H54 (cell line): ENCODE measurements at places on chromosomes 16 and 17.

DNA sequence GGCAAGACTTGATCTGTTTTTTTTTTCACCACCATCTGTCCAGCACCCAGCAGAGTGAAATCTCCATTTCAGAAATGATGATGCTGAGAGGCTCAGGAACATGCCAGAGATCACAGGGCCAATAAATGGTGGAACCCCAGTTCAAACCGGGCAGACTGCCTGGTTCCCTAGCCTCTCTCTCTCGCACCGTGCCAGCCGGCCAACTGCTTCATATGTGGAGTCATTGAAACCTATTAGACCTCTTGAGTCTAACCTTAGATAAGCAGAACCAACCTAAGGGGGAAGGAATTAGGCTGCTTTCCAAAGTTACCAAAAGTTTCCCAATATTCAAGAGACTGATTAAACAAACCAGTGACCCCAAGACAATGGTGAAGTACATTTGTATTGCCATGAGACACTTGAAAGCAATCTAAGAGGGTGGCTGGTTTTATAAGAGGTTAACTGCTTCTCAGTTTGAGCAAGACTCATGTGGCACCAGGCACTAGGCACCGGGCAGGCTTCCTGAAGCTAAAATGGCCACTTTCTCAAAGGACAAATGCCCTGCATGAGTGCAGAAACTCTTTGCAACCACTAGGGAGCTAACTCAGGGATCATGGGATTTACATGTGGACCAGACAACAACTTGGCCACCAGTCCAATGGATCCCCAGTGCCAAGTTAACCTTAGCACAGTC, 18.4 kb downstream of the TOX3 start:
- no peak for DNase-seq

- DNase-seq, result no peak
These were observed 971 bp downstream of the MINK1 start for GRCh38 chr17:4833941-4834680.

DNA sequence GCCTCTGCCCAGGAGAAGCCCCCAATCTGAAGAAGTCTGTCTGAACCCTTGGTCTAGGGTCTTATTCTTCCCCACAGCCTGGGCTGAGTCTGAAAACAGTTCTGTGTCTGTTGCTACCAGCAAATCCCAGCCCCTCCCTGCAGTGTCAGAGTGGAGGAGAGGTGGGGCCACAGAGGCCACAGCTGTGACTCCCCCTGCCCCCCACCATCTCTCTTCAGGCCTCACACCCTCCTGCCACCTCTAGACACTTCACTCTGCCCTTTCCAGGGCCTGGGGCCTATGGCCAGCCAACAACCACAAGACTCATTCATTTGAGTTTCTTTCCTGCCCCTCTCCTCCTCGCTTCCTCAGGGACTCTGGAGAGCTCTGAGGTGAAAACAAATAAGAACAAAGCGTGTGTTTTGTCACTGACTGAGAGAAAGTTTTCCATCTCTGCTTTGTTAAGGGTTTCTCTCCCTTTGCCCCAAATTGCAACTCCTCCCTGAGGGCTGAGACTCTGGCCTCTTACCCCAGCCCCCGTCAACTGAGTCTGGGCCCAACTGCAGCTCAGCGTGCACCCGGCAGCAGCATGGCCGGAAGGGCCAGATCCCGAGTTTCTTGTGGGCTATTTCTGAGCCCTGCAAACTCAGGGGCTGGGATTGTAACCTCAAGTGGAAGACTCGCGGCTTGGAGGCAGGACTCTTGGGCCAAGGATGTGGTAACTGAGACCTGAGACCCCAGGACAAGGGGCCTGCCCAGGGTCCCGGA, 13.2 kb downstream of the C17orf50 start:
- no peak for DNase-seq

GRCh38 chr16:76955629-76956028, 235.4 kb upstream of the MON1B start:
- DNase-seq, result no peak

- no peak for DNase-seq
These were observed 40.0 kb upstream of the HLF start for GRCh38 chr17:55224746-55225145.

GRCh38 chr16:4976611-4977145, 18.5 kb downstream of the SEC14L5 start:
- no peak for DNase-seq

- no peak for DNase-seq
These were observed 57.3 kb upstream of the RPL38 start for GRCh38 chr17:74146196-74146595.

- no peak for DNase-seq
These were observed 58.1 kb upstream of the ADORA2B start for GRCh38 chr17:15886804-15887203.
